Brain microvascular endothelial cell (primary cell): ENCODE measurements at places on chromosomes 11 and 22.

- no peak for DNase-seq
These were observed 22.9 kb upstream of the OR56B4 start for GRCh38 chr11:6084587-6084986.

DNA sequence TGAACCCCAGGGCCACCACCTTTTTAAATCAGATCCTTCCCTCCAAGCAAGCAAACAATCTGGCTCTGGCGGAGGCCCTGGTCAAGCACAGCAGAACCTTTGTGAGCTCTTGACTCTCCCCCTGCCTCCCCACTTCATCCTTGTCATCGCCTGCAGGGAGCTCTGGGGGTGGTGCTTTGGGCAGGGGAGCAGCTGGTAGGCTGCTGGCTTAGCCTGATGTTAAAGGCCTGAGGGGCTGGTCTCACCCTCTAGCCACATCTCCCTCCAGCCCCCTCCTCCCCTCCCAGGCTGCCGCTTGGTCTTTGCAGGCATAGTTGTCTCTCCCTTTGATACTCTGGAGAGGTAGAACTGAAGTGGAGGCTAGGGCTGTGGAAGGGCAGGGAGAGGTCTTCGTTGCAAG, 50.9 kb downstream of the THAP12 start:
- no peak for DNase-seq

GRCh38 chr11:59207988-59208451, 4.7 kb downstream of the MPEG1 start:
- DNase-seq = peak; percentile 83

DNA sequence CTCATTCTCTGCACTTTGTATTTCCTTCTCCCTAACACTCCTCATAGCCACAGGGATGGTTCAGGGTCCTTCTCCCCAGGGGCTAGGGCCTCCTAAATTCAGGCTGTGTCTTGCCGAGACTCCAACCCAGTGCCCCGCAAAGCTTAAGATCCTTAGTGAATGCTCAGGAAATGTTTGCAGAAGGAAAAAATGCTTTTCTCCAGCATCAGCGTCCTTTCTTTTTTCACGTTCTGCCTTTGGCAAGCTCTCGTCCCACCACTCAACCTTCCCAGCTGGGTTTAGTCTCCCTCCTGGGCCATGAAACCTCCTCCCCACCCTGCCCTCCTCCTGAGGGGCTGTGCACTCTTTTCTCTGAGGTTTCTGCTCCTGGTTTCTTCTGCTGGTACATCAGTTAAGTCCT, 503.8 kb upstream of the B3GAT1 start:
- DNase-seq = no peak

DNA sequence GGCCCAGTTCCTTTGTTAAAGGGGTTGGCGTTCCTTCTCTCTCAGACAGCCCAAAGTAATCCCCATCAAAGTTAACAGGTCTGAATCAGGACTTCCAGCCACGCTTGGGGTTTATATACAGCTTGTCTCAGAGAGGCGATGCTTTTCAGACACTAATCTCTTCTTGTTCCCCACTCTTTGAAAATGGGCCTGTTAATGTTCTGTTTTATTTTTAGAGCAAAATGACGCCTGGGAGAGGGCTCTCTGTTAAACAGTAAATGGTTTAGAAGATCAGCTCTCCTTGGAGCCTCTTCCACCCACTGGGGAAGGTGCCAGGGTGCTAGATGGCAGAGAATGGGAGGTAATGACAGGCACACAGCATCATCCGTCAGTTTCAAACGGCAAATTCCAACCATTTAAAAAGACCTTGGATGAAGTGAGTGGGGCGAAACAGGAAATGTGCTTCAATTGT, 235.9 kb upstream of the NARS2 start:
- DNase-seq = no peak

DNA sequence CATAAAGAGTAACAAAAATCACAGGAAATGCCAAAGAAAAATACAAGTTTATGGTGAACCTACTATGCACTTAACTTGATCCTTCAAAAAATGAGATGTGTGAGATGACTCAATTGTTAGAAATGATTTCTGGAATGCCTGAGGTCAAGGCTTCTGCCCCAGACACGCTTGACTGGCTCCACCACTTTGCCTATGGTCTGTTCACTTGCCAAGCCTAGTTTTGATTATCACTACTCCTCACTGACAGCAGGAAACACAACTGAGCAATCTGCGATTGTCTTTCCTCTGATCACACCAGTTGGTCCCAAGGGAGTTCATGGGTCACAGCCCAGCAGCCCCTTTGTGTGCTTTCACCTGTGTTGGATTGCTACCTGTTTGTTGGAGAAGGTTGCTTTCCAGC, 20.6 kb upstream of the PRDM10 start:
- peak; percentile 70 for DNase-seq

DNA sequence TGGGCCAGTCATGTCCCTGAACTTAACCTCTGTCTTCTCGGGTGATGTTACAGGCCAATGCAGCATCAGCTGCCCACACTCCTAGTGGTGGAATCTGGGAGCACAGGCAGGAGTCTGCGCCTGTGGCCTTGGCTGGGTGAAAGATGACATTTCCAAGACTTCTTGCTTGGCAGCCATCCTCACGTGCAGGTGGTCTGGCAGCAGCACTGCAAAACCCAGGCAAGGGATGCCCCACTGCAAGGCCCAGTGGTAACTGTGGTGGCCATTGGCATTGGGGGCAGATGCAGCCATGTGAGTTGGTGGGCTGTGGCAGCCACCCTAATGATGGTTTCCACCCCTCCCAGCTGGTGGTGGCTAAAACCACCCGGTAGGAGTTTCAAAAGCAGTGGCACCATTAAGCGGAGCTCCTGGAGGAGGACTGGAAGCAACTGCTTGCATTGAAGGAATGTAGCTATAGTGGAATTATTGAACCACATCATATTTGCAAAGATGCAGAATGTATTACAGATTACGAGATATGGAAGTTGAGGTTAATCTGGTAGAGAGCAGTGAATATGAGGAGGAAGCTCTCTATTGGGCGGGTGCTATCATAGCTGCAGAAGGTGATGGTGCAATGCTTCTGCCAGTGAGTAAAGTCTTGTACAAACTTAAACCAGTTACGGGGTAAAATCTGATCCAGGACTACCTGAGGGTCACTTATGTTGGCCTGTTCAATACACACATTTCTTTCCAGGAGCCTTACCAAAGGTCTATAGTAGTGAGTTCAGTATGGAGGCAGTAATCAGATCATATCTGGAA, 120.7 kb upstream of the TOP3B start:
- no peak for DNase-seq

GRCh38 chr11:1303973-1304372, 5.5 kb downstream of the TOLLIP start:
- DNase-seq = no peak

- no peak for DNase-seq
These were observed 16.4 kb downstream of the CSNK2A3 start for GRCh38 chr11:11336664-11337063.

DNA sequence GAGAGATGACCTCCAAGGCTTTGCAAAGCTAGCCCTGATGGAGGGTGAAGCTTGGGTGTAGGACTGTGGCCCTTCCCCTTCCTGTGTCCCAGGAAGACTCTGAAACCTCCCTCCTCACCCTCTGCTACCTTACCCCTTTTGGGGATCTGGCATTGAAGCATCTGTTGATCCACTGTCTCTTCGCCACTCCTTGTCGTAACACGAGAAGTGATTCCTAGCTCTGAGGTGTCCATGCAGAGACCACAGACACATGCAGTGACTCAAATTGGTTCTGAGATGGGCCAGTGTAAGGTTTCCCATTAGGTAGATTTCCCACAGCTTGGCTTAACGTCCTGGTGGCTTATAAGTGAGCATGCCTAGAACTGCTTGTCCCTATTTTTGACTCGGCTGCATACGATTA, 101.4 kb downstream of the ZBTB16 start:
- DNase-seq = no peak

DNA sequence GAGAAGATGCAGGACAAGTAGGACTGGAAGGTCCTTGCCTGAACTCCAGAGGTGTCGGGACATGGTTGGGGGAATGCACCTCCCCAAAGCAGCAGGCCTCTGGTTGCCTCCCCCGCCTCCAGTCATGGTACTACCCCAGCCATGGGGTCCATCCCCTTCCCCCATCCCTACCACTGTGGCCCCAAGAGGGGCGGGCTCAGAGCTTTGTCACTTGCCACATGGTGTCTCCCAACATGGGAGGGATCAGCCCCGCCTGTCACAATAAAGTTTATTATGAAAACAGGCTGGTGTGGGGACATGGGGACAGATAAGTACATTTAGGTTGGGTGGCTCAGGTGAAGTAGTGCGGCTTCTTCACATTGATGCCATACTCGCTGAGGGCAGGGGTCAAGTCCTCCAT, 1.4 kb downstream of the TAF10 start:
- DNase-seq = no peak

DNA sequence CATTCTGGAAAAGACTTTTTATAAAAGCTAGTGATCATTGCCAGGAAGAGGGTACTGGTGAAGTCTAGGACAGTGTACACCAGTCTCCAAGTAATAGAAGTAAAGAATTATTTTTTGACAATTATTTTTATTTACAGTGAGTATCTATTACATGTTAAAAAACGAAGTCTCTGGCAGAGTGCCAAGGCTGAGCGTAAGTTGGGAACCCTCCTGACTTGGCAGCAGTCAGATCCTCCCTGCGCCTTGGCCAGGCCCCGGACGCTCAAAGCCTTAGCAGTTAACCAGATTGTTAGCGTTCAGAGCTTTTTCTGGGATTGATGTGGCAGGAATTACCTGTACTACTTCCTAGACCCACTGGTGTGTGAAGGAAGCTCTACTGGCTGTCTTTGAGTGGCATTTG, 38.1 kb upstream of the CTTN start:
- no peak for DNase-seq

DNA sequence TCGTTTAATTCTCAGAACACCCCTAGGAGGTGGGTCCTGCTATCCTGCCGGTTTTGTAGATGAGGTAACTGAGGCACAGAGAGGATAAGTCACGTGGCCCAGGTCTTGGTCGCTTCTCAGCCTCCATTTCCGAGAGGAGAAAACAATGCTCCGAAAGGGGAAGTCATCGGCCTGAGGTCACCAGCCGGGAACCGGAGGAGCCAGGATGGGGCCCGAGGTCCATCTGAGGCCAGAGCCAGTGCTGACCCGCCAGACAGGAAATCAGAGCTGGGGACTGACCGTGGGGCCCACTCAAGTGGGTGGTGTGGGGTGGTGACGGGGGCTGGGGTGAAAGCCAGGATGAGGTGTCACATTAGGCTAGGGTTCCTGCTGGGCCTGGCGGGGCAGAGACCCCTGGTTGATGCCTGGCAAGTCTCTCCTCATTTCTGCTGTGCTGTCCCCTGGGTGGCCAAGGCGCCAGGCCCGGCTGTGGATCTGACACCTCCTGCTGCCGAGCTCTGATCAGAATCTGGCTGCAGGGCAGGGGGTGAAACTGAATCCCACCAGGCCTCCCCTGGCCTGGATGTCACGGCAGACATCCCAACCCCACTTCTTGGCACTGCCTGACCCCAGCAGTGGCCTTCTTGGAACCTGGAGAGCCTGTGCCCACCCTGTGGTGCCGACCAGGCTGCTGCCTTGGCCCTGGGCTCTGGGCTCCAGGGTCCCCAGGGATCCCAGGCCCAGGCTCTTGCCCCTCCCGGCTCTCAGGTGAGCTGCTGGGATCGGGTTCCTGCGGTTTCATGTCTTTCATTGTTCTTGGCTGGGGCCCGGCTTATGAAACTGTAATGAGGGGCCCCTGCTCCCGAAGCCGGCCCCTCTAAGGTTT, 12.0 kb downstream of the TRIOBP start:
- DNase-seq = no peak

DNA sequence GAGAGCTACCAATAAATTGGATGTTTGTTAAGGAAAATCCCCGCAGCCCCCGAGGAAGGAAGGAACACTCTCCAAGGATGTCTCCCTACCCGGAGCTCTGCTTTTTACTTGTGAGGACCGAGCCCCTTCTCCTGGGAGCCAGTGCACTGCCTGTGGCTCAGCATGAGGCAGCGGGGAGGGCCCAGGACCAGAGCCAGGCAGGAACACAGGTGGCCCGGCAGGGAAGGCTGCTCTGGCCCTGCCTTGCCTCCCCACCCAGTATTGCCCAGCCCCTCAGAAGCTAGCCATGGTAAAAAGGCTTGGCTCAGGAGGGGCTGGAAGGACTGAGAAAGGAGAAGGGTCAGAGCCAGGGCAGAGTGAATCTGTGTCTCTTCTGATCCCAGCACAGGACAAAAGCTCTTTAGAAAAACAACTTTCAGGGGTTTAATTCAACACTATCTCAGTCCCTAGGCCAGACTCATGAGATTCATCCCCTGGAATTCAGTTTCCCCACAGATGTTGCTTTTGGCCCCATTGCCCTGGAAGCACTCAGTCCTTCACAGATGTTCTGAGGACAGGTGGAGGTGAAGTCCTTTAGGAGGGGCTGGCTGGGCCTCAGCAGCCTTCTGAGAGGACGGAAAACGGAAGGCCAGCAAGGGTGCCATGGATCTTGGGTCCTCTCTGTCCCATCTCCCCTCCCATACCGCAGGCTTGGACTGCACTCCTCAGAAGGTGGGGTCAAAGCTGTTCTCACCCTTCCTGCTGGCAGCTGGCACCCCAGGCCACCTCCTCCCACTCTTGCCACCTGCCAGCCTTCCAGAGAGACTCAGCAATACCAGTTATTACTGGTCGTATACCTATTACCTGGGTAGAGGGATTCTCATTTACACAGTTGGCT, 318.9 kb downstream of the NTM start:
- DNase-seq = no peak

- DNase-seq = peak; percentile 47
These were observed 1.8 kb upstream of the SMIM35 start for GRCh38 chr11:118088531-118088930.

GRCh38 chr22:46661221-46661851, 41.1 kb downstream of the GRAMD4 start:
- DNase-seq = peak; percentile 66

DNA sequence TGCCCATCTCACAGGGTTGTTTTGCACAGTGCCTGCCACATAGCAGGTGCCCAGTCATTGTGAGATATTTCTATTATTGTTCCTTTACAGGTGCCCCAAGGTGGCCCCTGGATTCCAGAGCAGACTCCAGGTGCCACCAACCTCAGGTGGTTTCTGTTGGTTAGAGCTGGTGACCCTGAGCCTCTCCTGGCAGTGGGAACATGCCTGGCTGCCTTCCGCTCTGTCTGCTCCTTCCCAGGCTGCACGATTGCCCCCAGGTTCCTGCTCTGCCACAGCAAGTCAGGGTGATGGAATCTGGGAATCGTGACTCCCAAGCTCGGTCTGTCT, 12.6 kb upstream of the OMP start:
- no peak for DNase-seq

DNA sequence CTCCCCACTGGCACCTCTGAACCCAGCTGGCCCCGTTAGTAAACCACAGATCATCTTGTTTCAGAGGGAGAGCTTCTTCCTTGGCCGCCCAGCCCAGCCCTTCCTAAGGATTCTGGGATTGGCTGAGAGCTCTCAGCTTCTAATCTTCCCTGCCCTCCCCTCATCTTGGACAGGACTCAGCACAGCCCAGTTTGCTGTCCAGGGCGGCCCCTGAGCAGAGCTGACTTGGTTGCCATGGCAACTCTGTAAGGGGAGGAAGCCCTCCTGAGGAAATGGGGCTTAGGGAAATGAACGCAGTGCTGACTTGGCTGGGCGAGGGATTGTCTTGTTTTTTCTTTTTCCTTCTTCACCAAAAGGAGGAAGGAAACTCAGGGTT, 4.6 kb downstream of the APOL4 start:
- peak; percentile 22 for DNase-seq

- DNase-seq = no peak
These were observed 32.0 kb upstream of the RELT start for GRCh38 chr11:73344191-73344607.
